Sciatic nerve (tissue), 2 donors: ENCODE measurements at places on chromosomes 3 and 15. TPM values are rescaled to one million over a fixed set of nuclear protein-coding genes. Genes with fewer than 3 reads are reported as not detected.

The FETUB gene
- total RNA-seq: not detected

The CNTN3 gene
- 3.7 TPM for total RNA-seq

The CYP1A2 gene
- total RNA-seq: not detected

The PPM1L gene
- total RNA-seq: 10.0 TPM

The CAMP gene
- total RNA-seq: 2.0 TPM

The CCR5 gene
- total RNA-seq: 3.6 TPM

The GOLGA8G gene
- total RNA-seq: not detected
